ENCODE measurements at places on chromosomes 1 and 21.

DNA sequence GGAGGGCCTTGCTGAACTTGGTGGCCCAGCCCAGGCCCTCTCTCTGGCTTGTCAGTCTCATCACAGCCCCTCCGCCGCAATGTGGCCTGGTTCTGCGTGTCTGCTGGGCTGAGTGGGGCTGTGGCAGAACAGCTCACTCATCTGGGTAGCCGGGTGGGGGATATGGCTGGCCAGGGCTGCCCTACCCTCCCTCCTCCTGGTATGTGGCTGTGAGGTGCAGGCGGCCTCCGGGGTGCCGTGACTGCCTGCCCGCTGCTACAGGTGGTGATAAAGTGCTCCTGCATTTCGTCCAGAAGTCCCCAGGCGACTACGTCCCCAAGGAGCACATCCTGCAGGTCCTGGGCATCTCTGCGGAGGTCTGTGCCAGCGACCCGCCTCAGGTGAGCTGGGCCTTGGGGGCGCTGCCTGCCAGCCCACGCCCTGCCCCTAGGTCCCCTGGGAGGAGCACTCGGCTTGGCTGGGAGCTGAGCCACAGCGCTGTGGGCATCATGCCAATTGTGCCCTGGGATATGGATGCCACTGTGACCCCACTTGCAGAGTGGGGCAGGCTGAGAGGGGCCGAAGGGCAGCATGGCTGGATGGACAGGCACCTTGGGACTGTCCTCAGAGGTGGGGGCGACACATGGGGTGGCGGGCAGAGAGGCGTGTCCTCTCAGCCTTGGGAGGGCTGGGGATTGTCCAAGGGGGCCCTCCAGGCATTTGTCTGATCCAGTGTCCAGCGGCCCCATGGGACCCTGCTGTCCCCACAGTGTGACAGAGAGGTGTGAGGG lies 2.3 kb downstream of the PRXL2B start:
- no peak for DNase-seq

GRCh38 chr1:29218223-29218622 lies 12.5 kb downstream of the MECR start:
- no peak for DNase-seq

- no peak for DNase-seq
Observed at GRCh38 chr1:219924342-219924741, 4.0 kb downstream of the SLC30A10 start.

DNA sequence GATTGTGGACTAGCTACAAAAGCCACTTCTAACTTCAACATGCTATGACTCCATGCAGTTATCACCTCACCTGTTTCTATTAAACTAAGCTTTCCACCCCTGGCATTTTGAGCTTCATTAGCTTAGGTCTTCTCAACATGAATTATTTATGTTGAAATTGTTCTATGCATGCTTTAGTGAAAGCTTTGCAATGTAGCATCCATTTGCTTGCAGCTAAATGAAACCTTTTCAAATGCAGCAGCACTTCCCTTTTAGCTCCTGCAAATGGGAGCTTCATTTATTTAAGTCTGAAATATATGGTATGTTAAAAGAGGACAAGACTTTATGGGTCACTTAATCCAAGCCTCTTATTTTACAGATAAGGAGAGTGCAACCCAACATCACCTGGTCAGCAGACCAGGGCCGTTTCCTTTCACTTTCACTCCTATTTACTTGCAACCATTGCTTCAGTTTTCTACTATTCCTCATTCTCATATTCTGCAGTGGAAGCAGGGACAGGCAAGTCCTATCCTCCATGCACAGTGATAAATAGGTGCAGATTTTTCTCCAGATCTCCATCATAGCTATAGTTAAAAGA lies 56.4 kb upstream of the SAMSN1 start:
- DNase-seq, result no peak

GRCh38 chr1:21663248-21663950 lies 5.8 kb downstream of the RAP1GAP start:
- no peak for DNase-seq

DNA sequence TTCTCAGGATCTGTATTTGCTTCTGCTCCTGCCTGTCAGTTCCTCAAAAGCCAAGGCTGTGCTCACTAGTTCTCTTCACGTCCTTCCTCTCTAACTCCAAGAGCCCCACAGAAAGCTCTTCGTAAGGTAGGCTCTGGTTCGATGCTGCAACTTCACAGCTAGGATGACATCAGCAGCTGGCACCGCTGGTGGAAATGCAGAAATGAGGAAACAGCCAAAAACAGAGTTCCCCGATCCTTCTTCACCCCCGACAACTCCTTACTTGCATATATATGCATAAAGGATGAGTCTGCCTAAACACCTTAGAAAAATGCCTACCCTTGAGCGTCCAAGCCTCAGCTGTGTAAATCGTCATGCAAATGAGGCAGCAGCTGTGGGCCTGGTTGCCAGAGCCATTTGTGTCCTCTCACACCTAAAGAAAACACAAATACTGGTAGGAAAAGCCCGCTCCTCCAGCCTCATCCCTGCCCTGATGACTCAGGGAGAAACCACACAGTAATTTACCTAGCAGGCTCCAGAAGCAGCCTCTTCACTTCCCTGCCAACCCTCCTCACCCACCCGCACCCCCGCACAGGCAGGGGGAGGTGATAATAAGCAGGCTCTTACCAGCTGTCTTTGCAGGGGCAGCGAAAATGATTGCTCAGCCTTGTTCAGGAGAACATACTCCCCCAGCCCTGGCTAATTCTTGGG lies 28.2 kb downstream of the BATF3 start:
- DNase-seq, result peak; percentile 41

- DNase-seq, result peak; percentile 7
Observed at GRCh38 chr1:176691251-176692228, 228.6 kb downstream of the PAPPA2 start.

GRCh38 chr21:42073145-42074099 lies 2.3 kb downstream of the UMODL1 start:
- DNase-seq, result no peak

GRCh38 chr21:36465478-36465877 lies 14.4 kb downstream of the CLDN14 start:
- no peak for DNase-seq

- no peak for DNase-seq
Observed at GRCh38 chr21:44344541-44345183, 5.5 kb upstream of the CFAP410 start.

DNA sequence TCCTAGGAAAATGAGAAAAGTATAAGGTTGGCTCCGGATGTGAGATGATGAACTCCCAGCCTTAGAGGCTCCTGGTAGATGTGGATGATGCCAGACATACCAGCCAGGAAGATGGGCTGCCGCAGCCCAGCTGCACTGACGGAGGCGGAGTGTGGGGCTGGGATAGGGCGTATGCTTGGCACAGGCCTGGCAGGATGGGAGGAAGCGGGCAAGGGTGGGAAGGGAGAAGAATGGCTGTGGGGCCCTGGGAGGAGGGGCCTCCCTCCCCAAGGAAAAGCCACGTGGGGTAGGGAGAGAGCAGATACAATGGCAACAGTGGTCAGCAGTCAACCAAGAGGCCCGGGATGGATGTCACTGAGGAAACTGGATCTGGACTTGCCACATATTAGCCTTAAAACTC lies 41.3 kb upstream of the KIF21B start:
- no peak for DNase-seq

GRCh38 chr1:53616511-53616910 lies 122.5 kb downstream of the GLIS1 start:
- DNase-seq, result no peak

- peak; percentile 76 for DNase-seq
Observed at GRCh38 chr1:22024485-22025367, 23.3 kb downstream of the CELA3A start.
